ENCODE measurements at places on chromosomes 5 and 9.
A peak's percentile ranks its signal among the peaks of the same experiment; 100 is the strongest.

- no peaks in the 10 kb centered on the region for H3K4me1 ChIP-seq
- no peak for DNase-seq
- no peaks in the 10 kb centered on the region for H3K36me3 ChIP-seq
- no peaks in the 10 kb centered on the region for H3K27me3 ChIP-seq
- no peak overlapping the region for H3K4me3 ChIP-seq
These were observed 58.2 kb downstream of the CHSY3 start for GRCh38 chr5:129962506-129962905.

- H3K27ac ChIP-seq = no peak overlapping the region
- H3K4me3 ChIP-seq = no peak overlapping the region
- DNase-seq = no peak
- peaks cover 17% of the 10 kb centered on the region for H3K4me1 ChIP-seq
- H3K27me3 ChIP-seq = no peaks in the 10 kb centered on the region
These were observed 125.3 kb upstream of the SLC44A1 start for GRCh38 chr9:105119156-105119555.

- no peaks in the 10 kb centered on the region for H3K27me3 ChIP-seq
- no peak for DNase-seq
- no peak overlapping the region for H3K27ac ChIP-seq
- H3K36me3 ChIP-seq = no peaks in the 10 kb centered on the region
These were observed 36.4 kb upstream of the CPEB4 start for GRCh38 chr5:173851595-173852243.

- no peak overlapping the region for H3K4me3 ChIP-seq
- H3K27me3 ChIP-seq = no peaks in the 10 kb centered on the region
- no peak overlapping the region for H3K27ac ChIP-seq
- no peak for DNase-seq
These were observed 604.2 kb upstream of the CLINT1 start for GRCh38 chr5:158463188-158463587.

DNA sequence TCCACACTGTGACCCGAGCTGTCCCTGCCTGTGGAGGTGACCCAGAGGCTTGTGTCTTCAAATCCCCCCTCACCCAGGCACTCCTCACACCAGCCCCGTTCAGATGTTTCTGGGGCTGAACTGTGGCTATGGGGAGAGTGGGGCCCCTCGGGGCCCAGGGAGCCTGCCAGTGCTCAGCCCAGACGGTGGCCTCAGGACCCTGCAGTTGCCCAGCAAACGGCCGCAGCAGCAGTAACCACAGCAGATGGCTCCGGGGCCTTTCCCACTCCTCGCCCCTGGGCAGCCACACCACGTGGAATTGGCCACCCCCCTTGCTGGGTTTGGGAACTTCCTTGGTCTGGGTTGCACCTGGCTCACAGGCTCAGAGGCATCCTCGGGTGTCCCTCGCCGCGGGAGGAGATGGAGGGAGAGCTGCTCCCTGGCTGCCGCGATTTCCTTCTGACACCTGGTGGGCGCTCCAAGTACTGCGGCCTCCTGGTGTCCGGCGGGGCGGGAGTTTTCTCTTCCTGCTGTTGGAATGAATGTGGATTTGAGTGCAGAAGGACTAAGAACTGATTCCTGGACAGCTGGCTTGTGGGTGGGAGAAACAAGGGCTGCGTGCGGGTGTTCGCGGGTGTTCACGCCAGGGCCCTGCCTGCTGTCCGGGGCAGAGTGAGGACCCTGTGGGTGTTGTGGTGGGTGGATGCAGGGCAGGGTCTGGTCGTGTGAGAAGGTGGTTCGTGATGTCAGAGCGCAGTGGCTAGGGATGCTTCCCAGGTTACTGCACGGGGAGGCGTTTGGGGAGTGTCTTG lies 97.5 kb downstream of the COL5A1 start:
- H3K36me3 ChIP-seq = peaks cover 19% of the 10 kb centered on the region
- H3K27me3 ChIP-seq = no peaks in the 10 kb centered on the region
- peak; percentile 55 for DNase-seq
- H3K4me3 ChIP-seq = no peak overlapping the region
- H3K27ac ChIP-seq = no peak overlapping the region

- H3K4me3 ChIP-seq = no peak overlapping the region
- no peaks in the 10 kb centered on the region for H3K27me3 ChIP-seq
- no peaks in the 10 kb centered on the region for H3K36me3 ChIP-seq
- H3K4me1 ChIP-seq = peaks cover 42% of the 10 kb centered on the region
These were observed 391.3 kb downstream of the NR2F1-AS1 start for GRCh38 chr5:93189707-93190120.

- H3K27ac ChIP-seq = no peak overlapping the region
- peaks cover 38% of the 10 kb centered on the region for H3K4me1 ChIP-seq
- H3K4me3 ChIP-seq = no peak overlapping the region
- no peaks in the 10 kb centered on the region for H3K27me3 ChIP-seq
- H3K36me3 ChIP-seq = peaks cover 10% of the 10 kb centered on the region
These were observed 37.8 kb downstream of the GABRP start for GRCh38 chr5:170821257-170821800.

GRCh38 chr9:121837113-121837961 lies 185.9 kb downstream of the DAB2IP start:
- H3K27me3 ChIP-seq = no peaks in the 10 kb centered on the region
- no peaks in the 10 kb centered on the region for H3K36me3 ChIP-seq
- H3K4me3 ChIP-seq = no peak overlapping the region
- H3K27ac ChIP-seq = no peak overlapping the region

- H3K36me3 ChIP-seq = peaks cover 2% of the 10 kb centered on the region
- H3K27ac ChIP-seq = no peak overlapping the region
- H3K27me3 ChIP-seq = no peaks in the 10 kb centered on the region
- H3K4me3 ChIP-seq = no peak overlapping the region
- no peak for DNase-seq
These were observed 171.3 kb downstream of the NR2F1-AS1 start for GRCh38 chr5:93409691-93410090.

DNA sequence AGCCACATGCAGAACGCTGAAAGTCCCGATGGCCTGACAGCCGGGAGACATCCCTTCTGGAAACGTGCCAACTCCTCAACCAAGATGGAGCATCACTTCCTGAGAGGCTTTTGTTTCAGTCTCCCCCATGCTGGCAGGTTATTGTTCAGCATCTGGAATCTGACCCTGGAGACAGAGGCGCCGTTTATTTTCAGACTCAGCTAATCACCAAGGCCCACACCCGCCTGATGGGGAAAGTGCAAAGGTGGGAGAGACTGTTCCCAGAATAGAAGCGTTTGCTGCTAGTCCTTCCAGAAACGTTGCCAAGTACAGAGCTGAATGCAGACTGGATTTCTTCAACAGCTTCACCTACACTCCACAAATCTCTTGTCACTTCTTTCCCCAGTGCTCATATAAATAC lies 41.8 kb upstream of the S1PR3 start:
- H3K4me1 ChIP-seq = peaks cover 32% of the 10 kb centered on the region
- H3K4me3 ChIP-seq = no peak overlapping the region
- no peaks in the 10 kb centered on the region for H3K27me3 ChIP-seq
- no peaks in the 10 kb centered on the region for H3K36me3 ChIP-seq
- no peak overlapping the region for H3K27ac ChIP-seq

GRCh38 chr5:44546286-44546685 lies 157.1 kb upstream of the FGF10 start:
- H3K4me1 ChIP-seq = no peaks in the 10 kb centered on the region
- H3K36me3 ChIP-seq = no peaks in the 10 kb centered on the region
- H3K27ac ChIP-seq = no peak overlapping the region
- no peak overlapping the region for H3K4me3 ChIP-seq

DNA sequence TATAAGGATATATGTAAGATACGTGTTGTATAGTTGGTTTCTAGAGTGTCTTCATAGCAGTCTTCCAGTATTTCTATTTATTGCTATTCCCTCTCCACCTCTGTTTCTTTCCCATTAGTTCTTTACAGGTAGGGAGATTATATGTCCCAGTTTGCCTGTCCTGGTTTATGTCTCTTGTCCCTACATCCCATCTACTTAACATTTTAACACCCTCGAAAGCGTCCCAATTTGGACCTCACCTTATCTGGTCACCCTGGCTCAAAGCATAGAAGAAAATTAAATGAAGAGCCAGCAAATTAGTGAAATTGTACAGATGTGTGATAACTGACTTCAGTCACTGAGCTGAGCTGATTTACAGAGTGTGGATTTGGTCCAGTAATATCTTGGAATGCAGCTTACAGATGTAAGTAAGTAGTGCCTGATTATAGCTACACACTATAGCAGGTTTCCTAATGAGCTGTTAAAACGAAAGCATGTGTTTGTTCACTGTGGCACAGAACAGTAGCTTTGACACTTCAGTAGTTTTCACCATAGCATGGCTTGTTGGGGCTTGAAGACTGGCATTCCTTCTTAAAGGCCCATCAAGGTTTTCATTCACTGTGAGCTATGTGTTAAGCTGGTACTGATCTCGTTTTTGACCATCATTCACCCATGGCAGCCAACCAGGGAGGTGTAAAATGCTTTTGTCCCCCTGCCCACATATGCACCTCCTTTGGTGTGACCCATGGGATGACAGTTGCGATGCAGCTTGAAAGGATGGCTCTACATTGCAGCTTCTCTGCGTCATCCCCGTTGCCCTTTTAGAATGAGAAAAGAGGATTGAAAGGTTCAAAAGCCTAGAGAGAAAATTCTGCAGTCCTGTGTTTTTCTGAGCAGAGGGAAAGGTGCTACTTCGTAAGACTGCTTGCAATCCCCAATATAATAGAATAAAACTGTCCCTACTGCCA lies 192.1 kb upstream of the DMRT1 start:
- no peak for DNase-seq
- peaks cover 22% of the 10 kb centered on the region for H3K4me1 ChIP-seq
- H3K4me3 ChIP-seq = no peak overlapping the region
- no peaks in the 10 kb centered on the region for H3K36me3 ChIP-seq

DNA sequence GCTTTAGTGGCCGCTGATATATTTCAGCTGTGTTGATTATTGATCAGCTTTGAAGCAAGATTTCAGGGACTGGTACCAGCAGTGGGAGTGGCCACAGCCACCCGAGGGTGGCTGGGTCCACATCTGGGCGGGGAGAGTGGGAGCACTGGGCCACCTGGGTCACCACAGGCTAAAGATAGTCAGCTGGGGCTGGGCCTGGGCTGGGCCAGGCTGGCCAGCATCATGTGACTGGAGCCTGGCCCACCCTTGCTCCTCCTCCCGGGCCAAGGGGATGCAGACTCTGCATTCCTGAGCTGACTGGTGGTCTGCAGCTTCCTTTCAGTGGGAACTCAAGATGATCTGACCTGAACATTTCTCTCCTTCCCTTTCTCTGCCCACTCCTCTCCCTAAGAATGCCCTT lies 27.1 kb downstream of the LARP1 start:
- peaks cover 27% of the 10 kb centered on the region for H3K4me1 ChIP-seq
- H3K27ac ChIP-seq = peak overlapping the region; percentile 16
- H3K4me3 ChIP-seq = no peak overlapping the region
- no peaks in the 10 kb centered on the region for H3K27me3 ChIP-seq
- no peaks in the 10 kb centered on the region for H3K36me3 ChIP-seq
- DNase-seq = no peak

DNA sequence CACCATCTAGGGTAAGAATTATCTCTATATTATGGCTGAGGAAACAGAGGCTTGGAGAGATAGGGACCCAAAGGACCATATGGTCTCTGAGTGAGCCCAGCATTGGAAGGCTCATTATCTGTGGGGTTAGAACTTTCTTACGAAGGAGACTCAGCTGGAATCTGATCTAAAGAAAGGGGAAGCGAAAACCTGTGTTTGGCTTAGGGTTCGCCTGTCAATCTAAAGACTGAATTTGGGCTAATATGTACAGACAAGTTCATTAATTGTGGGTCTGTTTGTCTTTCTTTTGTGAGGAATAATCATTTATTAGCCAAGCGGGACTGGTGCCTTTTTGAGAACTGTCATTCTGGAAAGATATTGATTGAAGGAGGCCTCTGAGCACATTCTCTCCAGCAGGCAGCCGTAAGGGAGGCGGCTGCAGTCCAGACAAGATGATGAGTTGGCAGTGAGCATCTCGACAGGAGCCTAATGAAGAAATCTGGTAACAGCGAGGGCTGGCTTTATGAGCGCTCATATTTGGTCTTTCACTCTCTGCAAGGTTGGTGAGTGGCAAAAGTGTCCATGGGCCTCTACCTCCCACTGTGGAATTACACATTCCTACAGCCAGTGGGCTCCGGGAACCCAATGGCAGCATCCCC lies 104.2 kb upstream of the GPR151 start:
- no peak for DNase-seq
- peaks cover 19% of the 10 kb centered on the region for H3K36me3 ChIP-seq
- H3K4me3 ChIP-seq = no peak overlapping the region
- H3K27ac ChIP-seq = no peak overlapping the region

DNA sequence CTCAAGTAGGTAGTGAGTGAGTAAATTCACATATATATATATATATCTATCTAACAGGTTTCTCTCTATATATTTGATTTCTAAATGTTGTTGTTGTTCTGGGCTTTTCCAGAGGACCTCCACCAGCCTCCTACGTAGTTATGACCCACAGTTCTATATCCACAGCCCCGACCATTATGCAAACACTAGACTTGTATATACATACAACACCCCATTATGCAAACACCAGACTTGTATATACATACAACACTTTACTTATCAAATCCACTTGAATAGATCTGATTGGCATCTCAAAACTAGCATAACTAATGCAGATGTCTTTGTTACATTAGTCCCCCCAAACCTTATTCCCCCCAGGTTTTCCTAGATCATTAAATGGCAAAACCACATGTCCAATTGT lies 108.7 kb downstream of the JAKMIP2 start:
- H3K4me3 ChIP-seq = no peak overlapping the region
- DNase-seq = no peak
- no peak overlapping the region for H3K27ac ChIP-seq
- H3K27me3 ChIP-seq = no peaks in the 10 kb centered on the region
- H3K4me1 ChIP-seq = no peaks in the 10 kb centered on the region

DNA sequence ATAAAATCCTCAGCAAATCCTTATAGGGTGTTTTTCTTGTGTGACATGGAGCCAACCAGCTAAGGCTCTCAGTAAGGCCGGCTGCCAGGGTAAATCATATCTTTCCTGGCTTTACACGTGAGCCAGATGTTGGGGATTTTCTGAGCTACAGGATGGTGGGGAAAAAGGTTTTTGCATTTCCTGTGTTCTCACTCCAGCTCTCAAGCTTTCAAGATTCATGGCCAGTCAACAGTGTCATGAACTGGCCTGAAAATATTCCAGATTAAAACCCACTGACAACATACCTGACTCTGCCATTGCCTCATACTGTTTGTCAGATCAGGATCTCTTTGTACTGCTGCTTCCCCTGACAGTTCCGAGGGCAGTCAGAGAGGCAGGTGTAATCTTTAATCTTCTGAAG lies 306.9 kb downstream of the GLIS3 start:
- H3K27me3 ChIP-seq = no peaks in the 10 kb centered on the region
- no peak overlapping the region for H3K4me3 ChIP-seq
- H3K36me3 ChIP-seq = peaks cover 13% of the 10 kb centered on the region
- H3K27ac ChIP-seq = no peak overlapping the region

DNA sequence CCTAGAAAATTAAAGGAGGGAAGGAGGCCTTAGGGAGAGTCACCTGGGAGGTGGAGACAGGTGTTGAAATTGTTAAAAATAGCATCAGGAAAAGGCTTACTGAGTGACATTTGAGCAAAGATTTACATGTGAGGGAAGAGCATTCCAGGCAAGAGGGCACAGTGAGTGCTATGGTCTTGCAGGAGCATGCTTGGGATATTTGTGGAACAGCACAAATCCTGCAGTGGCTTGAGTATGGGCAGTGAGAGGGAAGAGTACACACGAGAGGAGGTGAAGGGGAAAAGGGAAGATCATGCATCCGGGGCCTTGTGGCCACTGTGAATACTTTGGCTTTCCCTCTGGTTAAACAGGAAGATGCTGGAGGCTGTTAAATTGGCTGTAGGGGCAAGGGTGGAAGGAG lies 36.6 kb downstream of the ACER2 start:
- H3K27me3 ChIP-seq = no peaks in the 10 kb centered on the region
- peaks cover 4% of the 10 kb centered on the region for H3K36me3 ChIP-seq
- no peak overlapping the region for H3K4me3 ChIP-seq
- no peak for DNase-seq
- H3K4me1 ChIP-seq = no peaks in the 10 kb centered on the region
- no peak overlapping the region for H3K27ac ChIP-seq

- peaks cover 7% of the 10 kb centered on the region for H3K4me1 ChIP-seq
- no peak for DNase-seq
- H3K27ac ChIP-seq = no peak overlapping the region
These were observed 238.1 kb downstream of the ROR2 start for GRCh38 chr9:91711755-91712601.

All from mesothelial cell of epicardium (in vitro differentiated cells).